T-helper 2 cell (primary cell): ENCODE measurements at places on chromosomes 7 and 10.
A peak's percentile ranks its signal among the peaks of the same experiment; 100 is the strongest.

GRCh38 chr7:143015926-143016490 lies 10.9 kb downstream of the OR9A2 start:
- DNase-seq, result no peak

DNA sequence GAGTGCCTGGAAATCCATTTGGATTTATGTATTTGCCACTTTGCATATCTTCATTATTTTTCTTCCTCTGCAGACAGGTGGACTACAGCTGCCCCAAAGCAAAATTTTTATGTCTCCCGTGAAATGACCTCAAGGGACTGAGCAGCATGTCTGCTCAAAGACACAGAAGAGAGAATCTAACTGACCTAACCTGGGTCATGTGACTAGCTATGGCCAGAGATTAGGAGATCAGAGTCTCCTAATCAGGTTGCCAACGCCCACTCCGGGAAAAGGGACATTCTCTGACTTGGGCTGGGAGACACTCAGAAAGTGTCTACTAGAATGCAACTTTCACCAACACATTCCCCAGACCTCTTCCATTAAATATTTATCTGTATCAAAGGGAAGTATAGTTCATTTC lies 2.5 kb upstream of the BAMBI start:
- DNase-seq, result no peak

DNA sequence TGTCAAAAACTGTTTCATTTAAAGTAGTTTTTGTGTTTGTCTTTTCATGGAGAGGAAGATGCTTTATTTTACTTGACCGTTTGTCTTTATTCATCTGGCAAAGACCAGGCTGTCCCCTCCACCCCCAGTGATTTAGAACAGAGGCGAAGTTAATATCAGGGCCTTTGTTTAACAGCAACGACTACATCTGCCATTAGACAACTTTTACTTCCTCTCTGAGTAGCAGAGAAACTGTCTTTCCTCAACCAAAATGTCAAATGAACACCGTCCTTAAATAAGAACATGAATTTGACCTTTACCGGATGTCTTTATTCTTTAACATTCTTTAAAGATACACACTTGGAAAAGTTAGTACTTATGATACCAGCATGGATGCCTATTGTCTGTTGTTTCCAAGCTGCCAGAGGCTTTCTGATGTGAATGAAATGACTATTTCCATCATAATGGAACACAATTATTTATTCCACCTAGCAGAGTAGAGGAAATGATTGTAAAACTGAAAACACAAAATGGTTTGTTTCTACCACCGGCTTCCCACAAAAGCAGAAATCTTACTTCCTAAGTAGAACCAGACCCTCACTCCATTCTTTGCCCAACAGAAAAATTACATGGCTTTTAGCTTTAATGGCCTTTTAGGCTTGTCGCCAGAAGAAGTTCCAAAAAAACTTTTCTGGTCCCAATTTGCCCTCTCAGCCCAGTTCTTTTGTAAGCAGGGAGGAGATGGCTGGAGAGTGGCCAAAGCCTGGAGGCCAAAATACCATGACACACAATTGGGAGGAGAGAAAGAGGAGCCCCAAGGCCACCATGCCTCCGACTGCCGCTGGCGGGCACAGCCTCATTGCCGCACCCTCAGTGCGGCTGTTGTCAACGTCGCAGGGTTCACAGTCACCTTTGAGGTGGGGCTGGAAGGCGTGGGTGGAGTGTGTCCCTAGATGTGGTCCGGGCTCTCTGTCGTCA lies 168.5 kb downstream of the TEX36 start:
- DNase-seq, result no peak

GRCh38 chr10:115046686-115047236 lies 46.4 kb upstream of the ATRNL1 start:
- DNase-seq, result no peak

GRCh38 chr10:125629758-125630376 lies 53.1 kb downstream of the TEX36 start:
- DNase-seq, result no peak

DNA sequence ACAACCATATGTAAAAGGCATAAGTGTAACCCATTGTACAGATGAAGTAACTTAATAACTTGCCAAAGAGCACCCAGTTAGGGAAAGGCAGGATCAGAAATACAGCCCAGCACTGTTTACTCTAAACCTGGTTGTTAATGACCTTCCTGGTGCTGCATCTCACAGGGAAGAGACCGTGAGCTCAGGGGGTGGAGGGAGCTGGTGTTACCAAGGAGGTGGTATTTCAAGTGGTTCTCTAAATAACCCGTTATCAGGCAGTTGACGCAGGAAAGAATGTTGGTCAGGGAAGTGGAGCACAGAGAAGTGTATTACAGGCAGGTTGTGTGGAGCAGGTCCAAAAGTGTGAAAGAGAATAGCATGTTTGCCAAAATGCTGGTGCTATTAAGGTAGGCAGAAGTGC lies 4.4 kb upstream of the ST7 start:
- no peak for DNase-seq

GRCh38 chr7:129898502-129899160 lies 54.1 kb downstream of the UBE2H start:
- no peak for DNase-seq

DNA sequence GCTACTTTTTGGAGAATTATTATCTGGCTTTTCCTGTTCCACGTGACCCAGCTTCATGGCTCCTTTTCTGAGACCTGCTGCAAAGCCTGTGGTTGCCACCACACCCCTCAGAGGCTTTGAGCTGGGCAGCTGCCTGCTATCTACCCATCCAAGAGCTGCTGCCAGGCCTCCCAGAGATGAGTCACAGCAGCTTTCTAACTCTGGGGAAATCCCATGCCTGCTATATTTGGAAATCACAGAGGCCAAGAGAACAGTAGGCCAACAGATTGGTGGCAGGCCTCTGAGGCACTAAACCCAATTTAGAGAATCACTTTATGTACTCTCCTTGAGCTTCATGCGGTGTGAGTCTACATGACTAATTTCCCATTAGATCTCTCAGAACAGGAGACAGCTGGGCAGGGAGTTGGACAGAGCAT lies 35.2 kb downstream of the SGCE start:
- DNase-seq, result peak; percentile 3

DNA sequence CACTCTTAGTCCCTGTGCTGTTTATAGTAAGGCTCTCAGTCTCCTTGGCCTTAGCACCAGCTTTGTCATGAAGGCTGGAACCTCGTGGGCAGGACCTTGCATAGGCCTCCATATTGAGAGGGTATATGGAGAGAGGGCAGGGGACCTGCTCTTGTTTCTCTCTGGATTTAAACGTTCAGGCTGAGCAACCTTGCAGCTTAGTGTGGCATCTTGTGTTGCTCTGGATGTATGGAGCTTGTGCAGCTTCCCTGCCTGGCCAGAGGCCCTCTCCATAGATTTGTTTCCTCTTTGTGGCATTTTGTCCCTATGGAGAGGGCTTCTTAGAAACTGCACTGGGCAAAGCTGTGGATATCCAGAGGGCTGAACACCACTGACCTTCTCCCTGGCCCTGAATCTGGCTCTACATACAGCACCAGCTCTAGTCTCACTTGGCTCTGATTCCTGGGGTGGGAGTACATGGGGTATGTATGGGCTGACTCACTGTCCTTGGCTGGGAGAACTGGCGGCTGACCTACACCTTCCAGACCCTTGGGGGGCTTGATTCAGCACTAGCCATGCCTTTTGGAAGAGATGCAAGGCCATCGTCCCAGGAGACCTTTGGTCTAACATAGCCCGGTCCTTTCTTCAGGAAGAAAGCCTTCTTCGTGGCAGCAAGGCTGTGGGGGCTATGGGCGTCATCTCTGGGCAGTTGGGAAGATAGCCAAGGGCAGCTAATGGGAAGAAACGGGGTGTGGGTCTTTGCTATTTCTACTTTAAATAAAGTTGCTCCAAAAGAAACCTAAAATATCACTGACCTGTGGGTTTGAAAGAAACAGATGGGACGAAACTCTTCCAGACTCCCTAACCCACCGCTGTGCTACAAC lies 30.5 kb downstream of the ITPRIP start:
- no peak for DNase-seq

GRCh38 chr10:44713307-44713706 lies 197.8 kb upstream of the TMEM72 start:
- no peak for DNase-seq

DNA sequence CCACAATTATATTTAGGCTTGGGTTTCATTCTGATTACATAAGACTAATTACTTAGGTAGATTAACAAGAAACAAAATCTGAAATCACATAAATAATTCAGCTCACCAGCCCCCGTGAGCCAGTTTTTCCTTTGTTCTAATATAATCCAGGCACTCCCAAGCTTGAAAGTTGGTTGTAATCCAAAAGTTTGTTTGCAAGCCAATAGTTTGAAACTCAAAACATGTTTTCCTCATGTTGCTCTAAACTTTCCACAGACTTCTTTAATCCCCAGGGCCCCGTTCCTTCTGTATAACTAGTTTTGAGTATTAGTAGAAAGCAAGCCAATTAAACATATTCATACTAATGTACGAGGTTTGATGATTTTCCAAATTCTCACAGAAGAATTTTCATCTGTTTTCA lies 56.1 kb downstream of the SP8 start:
- no peak for DNase-seq

DNA sequence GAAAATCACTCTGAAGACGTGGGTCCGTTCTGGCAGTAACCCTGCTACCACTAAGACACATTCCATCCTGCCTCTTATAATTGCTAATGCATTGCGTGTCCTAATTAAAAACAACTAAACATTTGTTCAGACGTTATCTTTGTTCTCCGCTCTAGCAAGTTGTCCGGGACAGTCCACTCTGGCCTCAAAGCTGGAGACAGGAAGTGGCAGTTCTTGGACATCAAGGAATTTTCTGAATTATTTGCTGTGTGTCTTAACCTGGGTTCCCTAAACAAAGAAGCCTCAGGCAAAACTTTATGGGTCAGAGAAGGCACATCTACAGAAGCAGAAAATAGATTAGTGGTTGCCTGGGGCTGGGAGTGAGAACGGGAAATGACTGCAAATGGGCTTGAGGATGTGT lies 199.1 kb downstream of the CALN1 start:
- DNase-seq, result no peak
